Right lobe of liver (tissue), 6 donors: ENCODE measurements at places on chromosomes 7 and 10. TPM values are rescaled to one million over a fixed set of nuclear protein-coding genes. Genes with fewer than 3 reads are reported as not detected.

Gene STEAP1
- total RNA-seq = 58.8 TPM

Gene ITIH2
- 514 TPM for total RNA-seq

Gene STOX1
- not detected for total RNA-seq

Gene FBXL13
- total RNA-seq = 0.31 TPM

Gene ITPRIP
- total RNA-seq = 9.7 TPM
